Kidney (tissue), 22 donors: ENCODE measurements at places on chromosomes 4 and X.
A peak's percentile ranks its signal among the peaks of the same experiment; 100 is the strongest.

- no peak for DNase-seq
- no peaks in the 10 kb centered on the region for H3K36me3 ChIP-seq
- no peaks in the 10 kb centered on the region for H3K27me3 ChIP-seq
- no peaks in the 10 kb centered on the region for H3K4me1 ChIP-seq
Measured at GRCh38 chr4:113355550-113356371, 306.3 kb downstream of the ANK2 start.

DNA sequence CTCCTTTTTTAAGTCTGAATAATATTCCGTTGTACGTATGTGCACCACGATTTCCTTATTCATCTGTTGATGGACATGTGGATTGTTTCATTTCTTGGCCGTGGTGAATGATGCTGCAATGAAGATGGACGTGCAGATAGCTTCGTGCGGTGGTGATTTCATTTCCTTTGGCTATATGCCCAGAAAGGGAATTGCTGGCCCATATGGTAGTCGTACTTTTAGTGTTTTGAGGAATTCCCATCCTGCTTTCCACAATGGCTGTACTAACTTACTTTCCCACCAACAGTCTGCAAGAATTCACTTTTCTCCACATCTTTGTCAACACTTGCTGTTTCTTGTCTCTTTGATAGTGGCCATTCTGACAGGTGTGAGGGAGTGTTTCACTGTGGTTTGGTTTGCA is 12.8 kb downstream of the ZFP42 start:
- H3K4me1 ChIP-seq = no peaks in the 10 kb centered on the region
- H3K27ac ChIP-seq = no peak overlapping the region
- H3K36me3 ChIP-seq = no peaks in the 10 kb centered on the region
- DNase-seq = no peak
- H3K4me3 ChIP-seq = no peak overlapping the region
- no peaks in the 10 kb centered on the region for H3K27me3 ChIP-seq

DNA sequence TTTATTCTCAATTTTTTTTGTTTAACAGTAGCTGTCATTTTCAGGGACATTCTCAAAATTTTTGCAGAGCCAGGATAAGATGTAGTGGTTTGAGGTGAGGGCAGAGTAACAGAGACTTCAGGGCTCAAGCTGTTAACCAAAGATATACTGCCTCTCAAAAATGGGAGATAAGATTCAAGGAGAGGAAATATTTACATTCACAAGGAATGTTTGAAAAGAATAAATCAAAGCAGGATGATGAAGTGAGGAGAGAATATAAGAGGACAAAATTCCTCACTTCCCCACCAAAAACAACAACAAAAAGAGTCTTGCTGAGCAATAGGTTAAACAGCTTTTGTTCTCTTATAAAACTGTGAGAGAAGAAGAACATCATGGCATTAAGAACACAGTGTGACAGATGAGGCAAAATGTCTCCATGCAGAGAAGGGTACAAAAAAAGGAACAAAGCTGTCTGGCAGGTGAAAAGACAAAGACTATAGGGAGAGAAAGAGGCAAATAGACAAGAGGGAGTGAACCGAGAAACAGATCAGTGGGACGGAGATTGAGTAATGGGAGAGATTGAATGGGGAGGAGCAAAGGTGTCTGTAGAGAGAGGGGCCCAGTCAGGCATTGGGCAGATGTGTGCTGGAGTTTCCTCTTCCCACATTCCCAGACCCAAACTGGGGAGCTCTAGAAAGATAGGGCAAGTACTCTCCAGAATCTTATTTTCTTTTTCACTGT is 106.1 kb upstream of the TMEM150C start:
- H3K4me1 ChIP-seq = no peaks in the 10 kb centered on the region
- no peak overlapping the region for H3K27ac ChIP-seq
- H3K4me3 ChIP-seq = no peak overlapping the region
- no peaks in the 10 kb centered on the region for H3K27me3 ChIP-seq
- no peak for DNase-seq

DNA sequence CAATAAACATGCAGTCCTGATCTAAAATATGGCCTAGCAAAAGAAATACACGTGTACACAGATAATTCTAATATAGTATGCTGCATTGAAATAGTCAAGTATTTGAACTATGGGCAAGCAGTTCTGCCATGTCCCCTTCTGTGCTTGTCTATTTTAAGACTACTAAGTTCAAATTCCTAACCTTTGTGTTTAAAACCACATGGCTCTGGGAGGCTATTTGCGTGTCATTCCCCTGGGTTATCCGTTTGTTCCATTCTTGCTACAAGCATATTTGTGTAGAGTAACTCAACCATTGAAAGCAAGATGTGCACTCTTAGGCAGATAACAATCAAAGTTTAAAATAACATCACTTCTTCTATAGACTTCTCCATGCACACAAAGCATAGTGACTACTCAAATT is 25.4 kb upstream of the TBC1D1 start:
- no peak for DNase-seq
- H3K4me3 ChIP-seq = no peak overlapping the region
- H3K27ac ChIP-seq = no peak overlapping the region
- no peaks in the 10 kb centered on the region for H3K36me3 ChIP-seq
- H3K27me3 ChIP-seq = no peaks in the 10 kb centered on the region

DNA sequence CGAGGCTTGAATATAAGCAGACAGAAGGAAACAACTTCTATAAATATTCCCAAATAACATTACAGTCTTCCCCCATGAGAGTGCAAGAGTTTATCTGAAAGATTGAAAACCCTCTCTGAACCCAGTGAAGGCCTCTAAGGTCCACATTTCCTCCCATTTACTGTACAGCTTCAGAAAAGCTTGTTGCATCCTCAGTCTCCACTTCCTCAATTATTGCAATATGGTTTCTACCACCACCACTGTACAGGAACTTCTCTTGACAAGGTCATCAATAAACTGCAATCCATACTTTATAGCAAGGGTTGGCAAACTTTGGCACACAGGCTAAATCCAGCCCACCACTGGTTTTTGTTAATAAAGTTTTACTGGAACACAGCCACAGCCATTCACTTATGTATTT is 239.0 kb downstream of the THOC2 start:
- no peak overlapping the region for H3K27ac ChIP-seq
- no peak for DNase-seq
- H3K27me3 ChIP-seq = no peaks in the 10 kb centered on the region
- no peak overlapping the region for H3K4me3 ChIP-seq
- no peaks in the 10 kb centered on the region for H3K4me1 ChIP-seq

- no peaks in the 10 kb centered on the region for H3K36me3 ChIP-seq
- no peak for DNase-seq
- no peaks in the 10 kb centered on the region for H3K4me1 ChIP-seq
- no peaks in the 10 kb centered on the region for H3K27me3 ChIP-seq
- no peak overlapping the region for H3K27ac ChIP-seq
Measured at GRCh38 chr4:89538171-89538570, 230.6 kb upstream of the GPRIN3 start.

DNA sequence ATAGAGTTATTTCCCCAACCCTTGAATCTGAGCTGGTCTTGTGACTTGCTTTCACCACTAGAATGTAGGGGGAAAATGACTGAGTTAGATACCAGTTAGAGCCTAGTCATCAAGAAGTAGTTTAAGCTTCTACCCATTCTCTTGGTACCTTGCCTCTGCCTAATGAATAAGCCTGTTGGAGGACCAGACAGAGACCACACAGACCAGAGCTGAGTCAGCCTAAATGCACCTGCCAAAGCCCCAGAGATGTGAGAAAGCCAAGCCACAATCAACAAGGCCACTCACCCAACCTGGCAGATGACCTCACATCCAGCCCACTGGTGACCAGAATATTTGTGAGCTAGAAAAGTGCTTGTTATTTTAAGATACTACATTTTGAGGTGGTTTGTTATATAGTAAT is 85.2 kb upstream of the DCLK2 start:
- H3K4me3 ChIP-seq = no peak overlapping the region
- no peak for DNase-seq
- H3K4me1 ChIP-seq = no peaks in the 10 kb centered on the region
- no peaks in the 10 kb centered on the region for H3K27me3 ChIP-seq

GRCh38 chr4:140924761-140925392 is 168.7 kb upstream of the TBC1D9 start:
- H3K27ac ChIP-seq = no peak overlapping the region
- no peaks in the 10 kb centered on the region for H3K36me3 ChIP-seq
- DNase-seq = no peak
- H3K4me3 ChIP-seq = no peak overlapping the region
- no peaks in the 10 kb centered on the region for H3K4me1 ChIP-seq

DNA sequence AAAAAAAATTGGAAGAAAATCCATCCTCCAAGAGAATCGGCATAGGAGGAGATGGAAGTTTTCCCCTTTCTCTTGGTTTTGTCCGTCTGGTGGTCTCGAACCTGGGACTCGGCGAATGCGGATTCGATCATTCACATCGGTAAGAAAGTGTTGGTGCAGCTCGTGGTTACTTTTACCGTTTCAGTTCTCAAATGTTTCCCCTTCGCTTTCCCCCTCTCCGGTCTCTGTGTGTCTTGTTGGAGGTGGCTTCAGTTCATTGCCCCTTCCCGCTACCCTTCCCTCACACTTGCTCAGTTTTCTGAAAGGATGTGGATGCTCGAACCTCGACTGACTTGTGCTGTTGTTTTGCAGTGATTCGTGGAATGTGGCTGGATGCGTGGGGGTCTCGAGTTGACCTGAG is 840 bp downstream of the GRID2 start:
- H3K27ac ChIP-seq = no peak overlapping the region
- DNase-seq = peak; percentile 61
- no peaks in the 10 kb centered on the region for H3K36me3 ChIP-seq
- H3K4me1 ChIP-seq = no peaks in the 10 kb centered on the region
- peak overlapping the region; percentile 36 for H3K4me3 ChIP-seq
- H3K27me3 ChIP-seq = peaks cover 21% of the 10 kb centered on the region

DNA sequence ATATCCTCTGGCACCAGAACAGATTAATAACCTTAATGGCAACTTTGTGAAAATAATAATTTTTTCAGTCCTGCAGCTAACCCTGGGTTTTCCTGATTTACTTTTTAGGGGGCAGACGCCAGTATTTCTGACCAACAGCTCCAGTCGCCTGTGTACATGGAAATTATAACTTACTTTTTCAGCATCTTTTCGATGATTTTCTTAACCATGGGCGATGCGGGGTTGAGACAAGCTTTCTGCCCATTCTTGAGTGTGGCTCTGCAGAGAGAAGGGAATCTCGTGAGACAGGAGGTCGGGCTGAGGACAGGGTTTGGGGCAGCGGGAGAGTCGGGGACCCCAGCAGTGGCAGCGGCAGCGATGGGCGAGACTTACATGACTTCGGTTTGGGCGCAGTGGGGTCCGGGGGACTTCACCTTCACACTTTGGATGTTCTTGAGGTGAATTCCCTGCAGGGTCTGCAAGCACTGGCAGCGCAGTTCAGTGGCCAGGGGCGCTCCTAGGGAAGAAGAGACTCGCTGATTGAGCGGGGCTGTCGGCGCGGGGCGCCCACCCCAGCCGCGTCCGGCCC is 484 bp downstream of the CXCL2 start:
- no peaks in the 10 kb centered on the region for H3K36me3 ChIP-seq
- no peak overlapping the region for H3K27ac ChIP-seq
- peak overlapping the region; percentile 55 for H3K4me3 ChIP-seq
- peak; percentile 74 for DNase-seq
- no peaks in the 10 kb centered on the region for H3K4me1 ChIP-seq

GRCh38 chr4:81651243-81651899 is 179.7 kb upstream of the RASGEF1B start:
- DNase-seq = no peak
- H3K27me3 ChIP-seq = no peaks in the 10 kb centered on the region

DNA sequence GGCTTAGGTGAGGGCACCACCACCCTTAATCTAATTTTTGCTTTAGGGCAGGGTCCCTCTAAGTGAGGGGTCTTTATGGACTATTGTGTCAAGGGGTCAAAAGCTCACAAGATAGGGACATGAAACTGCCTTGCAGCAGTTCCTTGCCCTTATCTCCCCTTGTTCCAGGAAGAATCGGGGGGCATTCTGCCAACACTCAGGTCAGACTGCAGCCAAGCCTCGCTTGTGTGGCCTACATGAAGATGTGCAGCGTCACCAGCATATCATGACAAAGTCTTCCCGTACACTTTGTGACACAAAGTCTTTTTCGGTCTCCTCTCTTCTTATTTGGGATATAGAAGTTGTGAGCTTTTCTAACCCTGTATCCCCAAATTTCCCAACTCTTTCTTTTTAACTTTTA is 17.5 kb upstream of the USP9X start:
- no peak overlapping the region for H3K4me3 ChIP-seq
- H3K4me1 ChIP-seq = no peaks in the 10 kb centered on the region
- no peak for DNase-seq

DNA sequence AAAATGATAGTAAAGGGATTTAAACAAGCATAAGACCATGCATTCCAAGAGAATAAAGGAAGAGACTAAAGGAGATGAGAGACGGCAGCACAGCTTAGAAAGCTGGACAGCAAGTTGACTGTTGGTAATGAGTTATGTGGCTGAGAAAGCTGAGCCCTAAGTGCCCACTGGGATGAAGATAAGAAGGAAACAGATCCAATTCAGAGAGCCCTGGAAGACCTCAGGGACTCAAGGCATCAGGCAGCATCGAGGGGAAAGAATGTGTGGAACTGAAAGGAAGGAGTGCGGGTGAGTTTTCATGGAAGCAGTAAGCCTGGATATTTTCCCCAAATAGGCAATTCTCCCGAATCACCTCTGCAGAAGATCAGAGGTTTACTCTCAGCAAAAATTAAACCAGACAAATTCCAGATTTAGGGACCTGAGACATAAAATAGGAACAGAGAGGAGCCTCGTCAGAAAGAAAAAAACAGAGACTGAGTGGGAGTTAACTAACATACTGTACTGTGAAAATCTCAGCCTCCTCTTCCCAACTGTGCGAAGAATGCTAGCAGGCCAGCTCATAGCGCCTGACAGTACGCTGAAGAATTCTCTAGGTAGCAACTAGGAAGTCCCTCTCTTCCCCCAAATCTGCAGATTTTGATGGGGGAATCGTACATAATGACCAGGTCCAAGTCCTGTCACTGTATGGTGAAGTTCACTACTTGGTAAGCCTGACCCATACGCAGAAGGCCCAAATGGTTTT is 187.7 kb upstream of the TAPT1 start:
- DNase-seq = no peak
- no peak overlapping the region for H3K27ac ChIP-seq
- H3K4me1 ChIP-seq = no peaks in the 10 kb centered on the region

DNA sequence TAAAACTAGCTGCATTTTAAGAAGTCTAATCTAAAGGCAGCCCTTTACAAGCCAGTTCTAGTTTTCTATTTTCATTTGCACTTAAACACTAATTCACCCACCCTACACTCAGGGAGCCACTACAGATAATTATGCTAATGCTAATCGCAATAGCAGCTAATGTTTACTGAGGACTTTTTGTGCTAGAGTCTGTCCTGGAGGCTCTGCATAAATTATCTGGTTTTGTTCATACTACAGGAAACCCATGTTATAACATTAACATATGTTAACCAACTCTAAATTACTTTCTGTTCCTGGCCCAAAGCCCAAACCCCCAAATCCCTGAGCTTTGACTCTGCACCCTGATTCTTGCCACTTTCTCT is 480 bp upstream of the RADX start:
- no peak overlapping the region for H3K27ac ChIP-seq
- DNase-seq = no peak
- peaks cover 9% of the 10 kb centered on the region for H3K27me3 ChIP-seq
- no peaks in the 10 kb centered on the region for H3K36me3 ChIP-seq
- peak overlapping the region; percentile 82 for H3K4me3 ChIP-seq

GRCh38 chr4:17511509-17511949 is 361 bp downstream of the QDPR start:
- no peaks in the 10 kb centered on the region for H3K27me3 ChIP-seq
- peaks cover 3% of the 10 kb centered on the region for H3K36me3 ChIP-seq
- peak overlapping the region; percentile 26 for H3K27ac ChIP-seq
- DNase-seq = peak; percentile 84
